NCI-H187 (cell line): ENCODE measurements at places on chromosomes 16 and 17.

GRCh38 chr16:69417520-69418199 lies 6.8 kb upstream of the CYB5B start:
- no peak for DNase-seq

DNA sequence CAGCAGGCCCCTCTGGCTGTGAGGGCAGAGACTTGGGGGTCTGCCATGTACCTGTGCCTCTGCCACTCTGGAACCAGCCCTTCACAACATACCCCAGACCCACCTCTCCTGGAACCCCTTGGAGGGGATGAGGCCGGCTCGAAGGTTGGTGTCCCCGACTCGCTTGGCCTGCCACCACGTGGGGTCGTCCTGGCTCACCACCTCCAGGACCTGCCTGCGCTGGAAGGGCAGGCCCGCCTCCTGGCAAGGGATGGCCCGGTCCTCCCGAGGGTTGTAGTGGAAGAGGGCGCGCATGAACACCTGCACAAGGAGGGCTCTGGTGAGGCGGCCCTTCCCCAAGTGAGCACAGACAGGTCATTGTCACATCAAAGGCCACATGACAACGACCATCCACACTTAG lies 12.2 kb downstream of the MPP3 start:
- no peak for DNase-seq

DNA sequence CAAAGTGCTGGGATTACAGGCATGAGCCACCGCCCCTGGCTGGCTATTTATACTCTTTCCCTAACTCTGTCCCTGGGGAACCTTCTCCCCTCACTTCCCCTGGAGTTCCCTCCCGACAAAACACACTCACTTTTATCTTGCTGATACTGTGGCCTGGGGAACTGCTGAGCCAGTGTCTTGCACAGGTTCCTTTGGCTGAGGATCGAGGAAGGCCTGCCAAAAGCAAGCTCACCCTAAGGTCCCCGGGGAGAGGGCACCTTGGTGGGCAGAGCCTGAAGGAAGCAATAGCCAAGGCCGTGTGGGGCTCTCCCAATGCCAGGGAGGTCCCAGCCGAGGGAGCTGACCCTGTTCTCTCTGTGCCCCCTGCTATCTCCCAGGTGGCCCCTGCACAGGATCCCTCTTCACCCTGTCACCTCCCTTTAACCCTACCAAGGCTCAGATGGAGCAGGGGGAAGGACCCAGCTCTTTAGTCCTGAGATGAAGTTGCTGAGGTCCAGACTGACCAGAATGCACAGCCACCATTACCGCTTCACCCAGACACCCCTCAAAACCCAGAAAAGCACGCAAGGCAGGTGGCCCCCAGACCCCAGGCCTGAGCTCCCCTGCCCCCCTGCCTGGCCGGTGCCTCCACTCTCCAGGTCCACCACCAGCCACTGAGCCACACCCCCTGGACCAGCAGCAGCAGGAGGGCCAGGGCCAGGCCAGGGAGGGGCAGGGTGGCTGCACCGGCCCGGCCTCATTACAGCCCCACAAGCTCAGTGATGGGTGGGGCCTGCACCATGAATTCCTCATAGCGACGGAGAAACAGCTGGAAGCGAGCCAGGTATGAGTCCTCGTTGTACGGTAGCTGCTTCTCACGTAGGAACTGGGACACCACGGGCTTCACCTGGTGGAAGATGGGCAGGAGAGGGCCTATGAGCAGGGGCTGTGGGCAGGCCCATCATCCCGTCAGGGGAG lies 5.1 kb upstream of the FDXR start:
- DNase-seq: no peak

GRCh38 chr17:81285894-81286293 lies 9.2 kb downstream of the SLC38A10 start:
- no peak for DNase-seq

- DNase-seq: no peak
Observed at GRCh38 chr17:72560303-72561247, 439.8 kb downstream of the SOX9 start.

DNA sequence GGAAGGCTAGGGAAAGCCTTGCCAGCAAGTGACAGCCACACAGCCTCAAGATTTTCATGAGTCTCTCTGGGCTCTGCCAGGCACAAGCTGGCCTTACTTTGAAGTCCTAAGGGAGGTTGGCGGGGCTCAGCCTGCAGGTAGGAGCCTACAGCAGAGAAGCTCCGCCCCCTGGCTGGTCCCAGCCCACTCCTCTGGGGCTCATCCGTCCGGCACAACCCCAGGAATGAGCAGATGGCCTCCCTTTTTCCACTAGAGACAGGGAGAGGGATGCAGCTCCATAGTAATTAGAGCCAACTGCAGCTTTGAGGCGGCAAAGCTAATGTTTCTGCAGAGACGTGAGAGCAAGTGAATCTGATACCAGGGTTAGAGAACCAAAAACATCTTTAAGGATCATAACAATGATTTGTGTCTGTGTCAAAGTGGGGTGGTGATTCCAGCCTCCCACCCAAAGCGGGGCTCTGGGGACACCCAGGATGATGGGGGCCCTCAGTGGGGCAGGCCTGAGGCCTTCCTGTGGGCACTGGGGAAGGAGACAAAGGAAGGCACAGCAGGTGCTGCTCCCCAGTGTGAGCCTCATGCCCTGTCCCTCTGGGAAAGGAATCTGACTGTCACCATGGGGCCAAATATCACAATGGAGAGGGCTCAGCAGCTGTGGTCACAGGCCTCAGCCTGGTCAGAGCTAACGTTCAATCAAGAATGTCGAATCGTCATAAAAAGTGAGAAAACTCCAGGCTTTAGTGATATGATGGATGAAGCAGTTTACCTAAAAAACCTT lies 61.5 kb downstream of the RBFOX3 start:
- DNase-seq: no peak
